ENCODE measurements at places on chromosomes 2 and 18. TPM values are rescaled to one million over a fixed set of nuclear protein-coding genes. Genes with fewer than 3 reads are reported as not detected.

DNA sequence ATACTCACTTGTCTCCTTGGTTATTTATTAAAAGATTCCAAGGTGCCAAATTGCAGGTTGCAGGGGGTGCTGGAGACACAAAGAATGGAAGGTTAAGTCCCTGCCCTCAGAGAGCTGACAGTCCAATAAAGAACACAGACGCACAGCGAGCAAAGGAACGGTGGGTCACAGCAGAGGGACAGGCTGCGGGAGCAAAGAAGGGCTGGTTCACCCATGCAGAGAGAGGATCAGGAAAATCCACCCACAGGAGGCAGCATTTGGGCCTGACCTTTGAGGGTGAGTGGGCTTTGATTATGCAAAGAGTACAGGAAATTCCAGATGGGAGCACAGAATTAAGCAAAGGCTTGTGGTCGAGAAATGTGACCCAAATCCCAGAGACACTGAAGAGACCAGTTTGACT, 45.0 kb downstream of the ZBTB7C start:
- no peak overlapping the region for H3K4me3 ChIP-seq
- H3K27me3 ChIP-seq, result peaks cover 23% of the 10 kb centered on the region
- no peak overlapping the region for H3K27ac ChIP-seq
- H3K36me3 ChIP-seq, result no peaks in the 10 kb centered on the region

GRCh38 chr2:171447675-171448074, 13.6 kb downstream of the DCAF17 start:
- H3K36me3 ChIP-seq, result peaks cover 14% of the 10 kb centered on the region
- no peak overlapping the region for H3K27ac ChIP-seq
- H3K4me1 ChIP-seq, result no peaks in the 10 kb centered on the region
- DNase-seq, result no peak
- no peak overlapping the region for H3K4me3 ChIP-seq

DNA sequence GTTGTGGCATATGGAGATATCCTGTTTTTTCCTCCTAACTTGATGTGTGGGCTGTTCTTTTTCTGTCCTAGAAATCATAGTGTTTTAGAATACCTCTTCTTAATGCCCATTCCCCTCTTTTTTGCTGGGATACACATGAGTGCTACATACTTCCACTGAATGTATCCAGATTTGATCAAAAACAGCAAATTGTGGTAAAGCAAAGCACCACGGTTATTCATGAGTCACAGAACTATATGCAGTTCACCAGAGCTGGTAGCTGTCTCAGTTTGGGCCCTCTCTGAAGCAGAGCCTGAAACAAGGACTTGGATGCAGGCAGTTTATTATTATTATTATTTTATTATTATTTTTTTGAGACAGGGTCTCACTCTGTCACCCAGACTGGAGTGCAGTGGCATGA, 69.9 kb upstream of the CTLA4 start:
- peaks cover 15% of the 10 kb centered on the region for H3K36me3 ChIP-seq
- H3K27me3 ChIP-seq, result no peaks in the 10 kb centered on the region
- no peak for DNase-seq
- H3K4me1 ChIP-seq, result peaks cover 24% of the 10 kb centered on the region
- no peak overlapping the region for H3K4me3 ChIP-seq

DNA sequence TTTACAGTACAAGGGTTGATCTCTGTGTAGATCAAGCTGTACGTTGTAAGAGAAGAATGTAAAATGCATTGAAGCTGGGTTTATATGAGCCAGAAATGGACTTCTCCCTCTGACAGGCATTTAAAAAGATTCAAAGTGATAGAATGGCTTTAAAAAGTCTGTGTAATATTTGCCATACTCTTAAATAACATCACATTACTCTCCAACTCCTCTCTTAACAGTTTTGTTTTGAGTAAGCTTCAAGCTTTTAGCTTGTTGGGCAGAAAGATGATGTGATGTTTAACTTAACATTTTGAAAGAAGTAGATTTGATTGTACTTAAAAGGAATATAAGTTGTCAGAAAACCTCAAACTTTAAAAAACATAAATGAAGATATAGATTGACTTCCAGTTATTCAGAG, 72.2 kb downstream of the COX7A2L start:
- no peak overlapping the region for H3K27ac ChIP-seq
- no peaks in the 10 kb centered on the region for H3K27me3 ChIP-seq
- peaks cover 43% of the 10 kb centered on the region for H3K4me1 ChIP-seq
- H3K36me3 ChIP-seq, result peaks cover 44% of the 10 kb centered on the region
- no peak overlapping the region for H3K4me3 ChIP-seq

- no peak overlapping the region for H3K27ac ChIP-seq
- H3K4me1 ChIP-seq, result peaks cover 33% of the 10 kb centered on the region
- peaks cover 61% of the 10 kb centered on the region for H3K27me3 ChIP-seq
- H3K36me3 ChIP-seq, result no peaks in the 10 kb centered on the region
These were observed 173.5 kb downstream of the ZFP36L2 start for GRCh38 chr2:43052944-43053306.

GRCh38 chr2:85437488-85438200, 19.1 kb downstream of the SH2D6 start:
- H3K27ac ChIP-seq, result peak overlapping the region; percentile 89
- peak overlapping the region; percentile 77 for H3K4me3 ChIP-seq
- peaks cover 36% of the 10 kb centered on the region for H3K4me1 ChIP-seq
- H3K36me3 ChIP-seq, result no peaks in the 10 kb centered on the region
- H3K27me3 ChIP-seq, result no peaks in the 10 kb centered on the region

DNA sequence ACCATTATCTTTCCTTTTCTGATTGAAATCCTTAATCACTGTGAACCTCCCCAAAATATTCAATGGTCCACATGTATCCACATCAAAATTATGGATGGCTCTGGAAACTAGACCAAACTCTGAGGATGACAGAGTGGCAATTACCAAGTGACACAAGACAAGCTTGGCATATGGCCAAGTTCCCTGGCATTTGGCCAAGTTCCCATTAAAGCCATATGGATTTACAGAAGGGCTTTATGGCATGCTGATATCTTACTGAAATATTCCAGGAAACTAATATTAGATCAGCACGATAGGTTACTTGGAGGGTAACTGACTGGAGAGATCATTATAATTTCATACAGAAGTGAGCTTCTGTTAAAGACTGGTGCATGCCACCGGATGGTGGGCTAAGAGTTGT, 21.9 kb upstream of the CERS6 start:
- no peak for DNase-seq
- H3K27ac ChIP-seq, result no peak overlapping the region
- peaks cover 24% of the 10 kb centered on the region for H3K27me3 ChIP-seq
- no peak overlapping the region for H3K4me3 ChIP-seq
- peaks cover 16% of the 10 kb centered on the region for H3K4me1 ChIP-seq
- peaks cover 1% of the 10 kb centered on the region for H3K36me3 ChIP-seq

DNA sequence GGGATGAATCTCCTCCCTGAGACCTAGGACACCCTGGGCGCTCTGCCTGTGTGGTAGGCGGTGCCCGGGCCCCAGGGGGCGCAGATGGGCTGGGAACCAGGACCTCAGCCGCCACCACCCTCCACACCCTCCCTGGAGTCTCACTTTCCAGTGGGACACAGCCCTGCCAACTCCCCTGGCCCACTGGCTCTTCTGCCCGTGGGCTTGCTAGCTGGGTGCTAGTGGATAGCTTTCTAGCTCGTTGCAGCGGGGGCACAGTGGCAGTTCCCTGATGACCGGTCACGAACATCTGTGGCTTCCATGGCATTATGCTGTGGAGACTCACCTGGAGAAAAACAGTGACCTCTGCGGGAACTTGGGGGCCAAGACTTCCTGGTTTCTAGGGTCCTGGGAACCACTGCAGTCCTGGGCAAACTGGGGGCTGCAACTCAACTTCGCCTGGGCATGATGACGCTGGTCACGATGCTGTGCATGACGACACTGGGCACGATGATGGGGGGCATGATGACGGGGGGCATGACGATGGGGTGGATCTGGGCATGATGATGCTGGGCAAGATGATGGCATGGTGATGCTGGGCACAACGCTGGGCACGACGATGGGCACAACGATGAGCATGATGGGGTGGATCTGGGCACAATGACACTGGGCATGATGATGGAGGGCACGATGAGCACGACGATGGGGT, 31.0 kb upstream of the ALLC start:
- no peaks in the 10 kb centered on the region for H3K4me1 ChIP-seq
- peaks cover 5% of the 10 kb centered on the region for H3K27me3 ChIP-seq
- no peaks in the 10 kb centered on the region for H3K36me3 ChIP-seq
- H3K4me3 ChIP-seq, result no peak overlapping the region

DNA sequence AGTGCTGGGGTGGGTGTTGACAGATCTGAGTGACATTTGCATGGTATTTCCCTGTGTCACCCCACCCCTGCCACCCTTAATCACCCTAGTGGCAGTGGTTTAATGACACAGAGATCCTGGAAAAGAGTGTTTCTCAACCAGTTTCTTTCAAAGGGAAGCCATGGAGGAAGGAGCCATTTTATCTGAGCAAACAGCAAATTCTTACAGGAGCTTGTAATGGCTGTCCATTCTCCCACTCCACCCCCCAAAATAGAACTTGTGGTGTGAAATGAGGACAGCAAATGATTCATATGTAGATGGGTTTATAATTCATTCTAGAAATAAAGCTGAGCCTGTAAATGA, 51.5 kb downstream of the CDC42EP3 start:
- no peak for DNase-seq
- H3K27ac ChIP-seq, result no peak overlapping the region
- no peaks in the 10 kb centered on the region for H3K27me3 ChIP-seq
- peaks cover 61% of the 10 kb centered on the region for H3K4me1 ChIP-seq

DNA sequence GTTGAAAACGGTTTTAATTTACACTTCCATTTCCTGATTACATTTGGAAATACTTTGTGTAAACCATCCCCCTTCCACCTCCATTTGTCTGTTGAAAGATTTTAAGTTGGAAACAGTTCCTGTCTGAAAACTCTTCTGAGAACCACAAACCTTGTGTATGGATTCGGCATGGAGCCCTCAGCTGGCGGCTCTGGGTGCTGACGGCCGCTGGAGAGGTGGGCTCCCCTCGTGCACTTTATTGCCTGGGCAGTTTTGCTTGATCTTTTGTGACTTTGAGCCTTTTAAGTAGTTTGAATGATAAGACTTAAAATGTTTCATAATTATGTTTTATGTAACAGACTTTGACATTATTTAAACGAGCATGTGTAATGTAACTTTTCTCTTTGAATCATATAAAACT, 11.1 kb downstream of the KLF11 start:
- no peak overlapping the region for H3K27ac ChIP-seq
- no peaks in the 10 kb centered on the region for H3K27me3 ChIP-seq
- no peak overlapping the region for H3K4me3 ChIP-seq
- H3K36me3 ChIP-seq, result peaks cover 3% of the 10 kb centered on the region

DNA sequence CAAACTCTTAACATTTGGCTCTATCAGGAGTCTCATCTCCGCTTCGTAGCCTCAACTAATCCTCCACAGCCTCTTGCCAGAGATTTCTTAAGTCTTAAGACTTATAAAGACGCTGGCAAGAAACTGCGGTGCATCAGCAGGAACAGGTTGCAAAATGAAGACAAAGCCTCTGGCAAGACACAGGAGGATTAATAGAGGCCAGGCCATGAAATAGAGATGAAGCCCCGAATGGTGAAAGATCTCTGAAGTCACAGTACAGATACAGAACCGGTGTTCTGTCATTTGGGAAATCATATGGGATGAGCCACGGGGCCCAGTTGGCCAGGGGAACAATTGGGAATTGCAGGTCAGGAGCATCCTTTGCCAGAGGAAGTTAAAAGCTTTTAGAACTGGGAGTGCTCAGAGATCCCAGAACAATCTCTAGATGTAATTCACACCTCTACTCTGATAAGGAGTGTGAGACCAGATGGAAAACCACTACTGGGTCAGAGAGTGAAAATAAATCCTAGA, 190.9 kb upstream of the FOSL2 start:
- H3K4me3 ChIP-seq, result no peak overlapping the region
- peaks cover 8% of the 10 kb centered on the region for H3K4me1 ChIP-seq
- no peaks in the 10 kb centered on the region for H3K27me3 ChIP-seq
- DNase-seq, result no peak
- H3K27ac ChIP-seq, result no peak overlapping the region

DNA sequence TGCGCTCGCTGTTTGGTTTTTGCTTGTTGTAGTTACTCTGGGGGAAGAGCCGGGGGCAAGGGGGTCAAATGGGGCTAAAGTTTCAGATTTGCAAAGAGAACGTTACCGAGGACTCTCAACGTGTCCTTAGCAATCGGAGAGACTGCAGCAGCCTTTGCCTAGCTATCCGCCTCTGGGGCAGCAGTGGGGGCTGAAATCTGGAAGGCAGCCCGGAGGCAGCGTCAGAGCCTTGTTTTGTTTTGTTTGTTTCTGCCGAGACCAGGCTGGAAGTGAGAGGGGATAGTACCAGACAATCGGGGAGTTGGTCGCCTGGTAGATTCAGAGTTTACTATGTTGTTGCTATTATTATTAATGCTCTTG, 1.2 kb downstream of the CDH20 start:
- H3K27ac ChIP-seq, result no peak overlapping the region
- no peak overlapping the region for H3K4me3 ChIP-seq
- H3K4me1 ChIP-seq, result no peaks in the 10 kb centered on the region
- peaks cover 2% of the 10 kb centered on the region for H3K36me3 ChIP-seq
- DNase-seq, result no peak

DNA sequence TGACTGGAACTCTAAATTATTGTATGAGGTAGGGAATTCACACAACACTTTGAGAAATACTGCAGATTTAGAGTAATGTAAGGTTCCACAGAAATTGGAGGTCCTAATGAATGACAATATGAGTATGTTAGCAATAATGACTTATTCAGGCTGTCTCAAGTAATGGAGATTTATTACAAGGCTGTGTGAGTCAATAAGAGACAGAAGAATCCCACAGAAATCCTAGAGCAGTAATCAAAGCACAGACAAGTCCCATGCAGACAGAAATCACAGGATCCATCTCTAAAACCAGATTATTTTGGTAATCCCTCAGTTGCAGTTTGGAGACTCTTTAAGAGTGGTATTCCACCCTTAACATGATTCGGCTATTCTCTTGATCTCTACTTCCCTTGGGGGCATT, 83.6 kb downstream of the FAM161A start:
- no peak overlapping the region for H3K27ac ChIP-seq
- H3K36me3 ChIP-seq, result no peaks in the 10 kb centered on the region
- H3K4me3 ChIP-seq, result no peak overlapping the region
- H3K27me3 ChIP-seq, result peaks cover 13% of the 10 kb centered on the region

GRCh38 chr2:157898591-157898996, 22.5 kb upstream of the ACVR1 start:
- H3K36me3 ChIP-seq, result peaks cover 1% of the 10 kb centered on the region
- H3K27me3 ChIP-seq, result no peaks in the 10 kb centered on the region
- H3K4me1 ChIP-seq, result peaks cover 65% of the 10 kb centered on the region
- peak; percentile 75 for DNase-seq

The C1GALT1C1L gene
- 0.19 TPM for total RNA-seq

The SMYD5 gene
- 17.0 TPM for total RNA-seq

The CCDC85A gene
- not detected for total RNA-seq

The OR6B2 gene
- not detected for total RNA-seq

The PAIP2B gene
- total RNA-seq, result 1.5 TPM

The LDLRAD4 gene
- total RNA-seq, result 33.9 TPM

The CIB4 gene
- not detected for total RNA-seq

The RAB17 gene
- not detected for total RNA-seq

The ITPRIPL1 gene
- total RNA-seq, result 53.2 TPM
